ENCODE measurements at places on chromosomes 16 and 17.
A peak's percentile ranks its signal among the peaks of the same experiment; 100 is the strongest.

DNA sequence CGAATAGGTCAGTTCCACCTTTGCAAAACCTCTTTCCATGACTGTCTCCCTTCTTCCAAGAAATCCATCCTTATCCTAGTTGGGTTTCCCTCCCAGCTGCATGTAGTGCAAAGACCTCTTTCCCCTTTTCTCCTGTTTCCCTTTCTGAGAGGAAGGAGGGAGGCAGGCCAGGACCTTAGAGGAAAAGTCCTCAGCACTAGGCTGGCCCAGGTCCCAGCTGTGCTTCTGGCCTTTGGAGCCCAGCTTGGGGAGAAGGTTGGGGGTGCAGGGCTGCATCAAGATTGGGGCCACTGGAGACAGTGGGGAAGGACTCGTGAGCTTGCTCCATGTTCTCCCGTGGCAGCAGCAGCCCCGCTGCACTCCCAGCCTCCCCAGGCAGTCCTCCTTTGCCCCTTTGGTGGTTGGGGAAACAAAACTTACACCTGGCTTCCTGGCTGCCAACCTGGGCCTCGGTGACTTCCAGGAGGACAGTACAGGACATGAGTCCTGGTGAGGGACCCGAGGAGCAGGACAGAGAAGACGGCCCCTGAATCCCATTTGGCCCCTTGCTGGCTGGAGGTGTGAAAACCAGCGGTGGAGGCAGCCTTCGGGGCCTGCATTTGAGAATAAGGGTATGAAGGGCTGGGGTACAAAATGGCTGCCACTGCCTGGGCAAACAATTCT is 481 bp downstream of the HEXIM2 start:
- no peak for DNase-seq

DNA sequence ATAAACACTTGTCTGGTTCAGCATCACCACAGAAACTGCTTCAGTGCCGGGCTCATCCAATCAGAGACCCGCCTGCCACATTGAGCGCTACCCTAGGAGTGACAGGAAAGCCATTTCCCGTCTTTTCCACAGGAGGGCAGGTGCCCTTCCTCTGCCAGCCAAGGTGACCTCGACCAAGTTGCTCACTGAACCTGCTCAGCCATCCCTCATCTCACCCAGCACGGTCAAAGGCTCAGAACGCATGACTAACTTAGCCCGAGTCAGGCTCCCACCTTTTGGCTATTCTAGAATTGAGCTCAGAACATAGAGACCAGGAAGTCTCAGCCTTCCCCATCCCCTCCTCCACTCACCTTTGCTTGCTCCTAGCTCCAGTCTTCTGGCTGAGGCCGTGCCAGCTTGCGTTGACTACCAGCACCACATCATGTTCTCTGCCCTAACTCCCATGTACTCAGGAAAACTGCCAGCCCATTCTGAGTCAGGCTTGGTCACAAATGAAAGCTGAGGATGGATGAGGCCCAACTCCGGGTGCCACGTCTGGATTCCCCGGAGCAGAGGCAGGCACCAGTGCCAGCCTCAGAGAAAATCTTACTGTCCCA is 15.6 kb downstream of the MRPS23 start:
- DNase-seq, result no peak

GRCh38 chr17:57468932-57469775 is 212.8 kb downstream of the MSI2 start:
- no peak for DNase-seq

DNA sequence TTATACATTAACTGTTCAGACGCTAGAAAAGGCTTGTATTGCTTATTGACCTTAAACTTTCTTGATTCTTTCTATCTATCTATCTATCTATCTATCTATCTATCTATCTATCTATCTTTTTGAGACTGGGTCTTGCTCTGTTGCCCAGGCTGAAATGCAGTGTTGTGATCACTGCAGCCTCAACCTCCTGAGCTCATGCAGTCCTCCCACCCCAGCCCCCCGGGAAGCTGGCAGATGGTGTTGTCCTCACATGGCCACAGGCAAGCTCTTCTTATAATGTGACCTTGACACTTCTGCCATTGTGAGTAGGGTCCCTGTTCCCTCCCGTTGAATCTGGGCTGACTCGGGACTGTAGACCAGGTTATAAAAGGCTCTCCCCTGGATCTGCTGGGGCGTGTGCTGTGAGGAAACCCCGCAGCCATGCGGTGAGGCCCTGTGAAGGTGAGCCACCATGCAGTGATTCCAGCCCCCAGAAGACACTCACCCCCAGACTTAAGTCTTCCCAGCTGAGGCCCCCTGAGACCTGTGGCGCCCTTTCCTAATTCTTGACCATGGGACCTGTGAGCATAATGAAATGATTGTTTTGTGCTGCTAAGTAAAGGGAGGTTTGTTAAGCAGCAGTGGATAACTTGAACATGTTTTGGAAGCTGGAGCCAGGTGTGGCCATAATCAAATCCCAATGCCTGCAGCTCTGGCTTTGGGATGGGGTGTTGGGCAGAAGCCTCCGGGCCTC is 54.3 kb downstream of the RPTOR start:
- no peak for DNase-seq

- DNase-seq, result no peak
These were observed 746.4 kb downstream of the CDH11 start for GRCh38 chr16:64375391-64375980.

DNA sequence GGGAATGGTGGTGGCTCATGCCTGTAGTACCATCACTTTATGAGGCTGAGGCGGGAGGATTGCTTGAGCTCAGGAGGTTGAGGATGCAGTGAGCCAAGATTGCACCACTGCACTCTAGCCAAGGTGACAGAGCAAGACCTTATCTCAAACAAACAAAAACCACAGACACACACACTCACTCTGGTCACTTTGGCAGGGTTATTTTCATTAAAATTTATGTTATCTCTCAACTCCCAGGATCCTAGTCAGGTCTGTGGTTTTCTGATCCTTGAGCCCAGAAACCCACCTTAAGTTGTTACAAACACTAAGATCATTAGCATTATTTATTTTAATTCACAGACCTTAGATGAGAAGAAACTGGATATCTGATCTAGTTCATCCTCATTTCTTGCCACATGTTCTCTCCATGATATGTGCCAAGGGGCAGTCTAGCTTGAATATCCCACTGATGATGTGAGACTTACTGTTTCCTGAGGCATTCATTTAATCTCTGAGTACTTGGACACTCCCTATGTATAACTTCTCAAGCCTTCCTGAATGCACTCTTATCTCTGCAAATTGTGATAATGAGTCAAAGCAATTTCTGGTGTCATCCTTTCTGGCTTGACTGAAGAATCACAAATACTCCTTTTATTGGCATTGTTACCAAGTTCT is 9.6 kb downstream of the ABHD15 start:
- DNase-seq, result no peak

- no peak for DNase-seq
These were observed 558 bp downstream of the HSD3B7 start for GRCh38 chr16:30985401-30986128.

DNA sequence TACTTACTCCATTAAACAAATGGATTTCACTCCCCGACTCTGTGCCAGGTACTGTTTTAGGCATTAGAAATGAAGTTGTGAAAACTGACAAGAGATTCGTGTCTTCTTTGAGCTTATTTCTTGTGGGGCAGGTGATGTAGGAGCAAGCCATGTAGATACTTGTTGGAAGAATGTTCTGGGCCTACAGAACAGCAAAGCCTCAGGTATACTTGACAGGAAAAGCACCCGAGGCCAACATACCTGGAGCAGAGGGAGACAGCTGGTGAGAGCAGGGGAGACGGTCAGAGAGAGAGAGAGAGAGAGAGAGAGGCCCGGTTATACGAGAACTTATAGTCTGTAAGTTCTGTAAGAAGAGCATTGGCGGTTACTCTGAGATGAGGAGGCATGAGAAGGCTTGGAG is 110.8 kb downstream of the FTO start:
- DNase-seq, result no peak

DNA sequence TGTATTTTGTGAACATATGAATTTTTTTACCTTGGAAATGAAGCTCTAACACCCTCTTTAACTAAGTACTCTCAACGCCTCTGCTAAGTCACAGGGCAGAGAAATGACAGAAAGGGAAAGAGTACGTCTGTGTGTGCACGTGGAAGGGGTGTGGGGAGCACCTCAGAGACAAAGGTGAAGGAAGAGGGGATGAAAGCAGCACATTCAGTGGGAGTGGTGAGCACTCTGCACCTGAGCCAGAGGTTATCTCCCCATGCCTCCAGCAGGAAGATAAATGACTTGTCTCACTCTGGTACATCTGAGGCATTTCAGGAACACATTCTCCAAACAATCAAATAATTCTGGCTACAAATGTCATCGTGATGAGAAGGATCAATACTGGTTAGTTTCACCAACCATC is 15.0 kb downstream of the GNA13 start:
- no peak for DNase-seq

DNA sequence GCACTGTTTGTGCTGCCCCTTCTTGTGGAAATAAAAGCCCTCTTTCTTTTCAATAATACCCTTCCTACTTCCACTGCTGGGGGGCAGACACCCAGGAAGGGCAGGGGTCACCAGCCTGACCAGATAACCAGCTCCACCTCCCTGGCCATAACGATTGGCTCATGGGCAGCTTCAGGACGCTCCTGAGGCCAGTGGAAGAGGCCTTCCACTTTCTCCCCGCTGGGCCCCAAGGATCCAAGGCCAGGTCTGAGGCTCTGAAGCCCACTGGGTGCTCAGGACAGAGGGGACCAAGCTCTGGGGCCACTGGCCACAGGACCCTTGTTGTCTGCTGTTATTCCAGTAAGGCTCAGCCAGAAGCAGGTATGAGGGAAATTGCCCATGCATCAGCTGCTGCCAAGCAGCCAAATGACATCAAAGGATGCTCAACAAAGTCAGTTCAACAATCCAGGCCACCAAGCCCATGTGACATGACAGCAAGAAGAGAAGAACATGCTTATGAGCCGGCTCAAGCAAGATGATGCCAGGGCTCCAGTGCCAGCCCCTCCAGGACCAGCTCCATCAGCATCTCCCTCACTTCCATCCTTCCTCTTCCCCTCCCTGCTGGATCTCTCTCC is 238.8 kb downstream of the ZNF423 start:
- DNase-seq, result no peak

GRCh38 chr17:8818654-8819330 is 19.6 kb upstream of the MFSD6L start:
- DNase-seq, result no peak

GRCh38 chr16:56910654-56911539 is 21.0 kb upstream of the HERPUD1 start:
- no peak for DNase-seq

DNA sequence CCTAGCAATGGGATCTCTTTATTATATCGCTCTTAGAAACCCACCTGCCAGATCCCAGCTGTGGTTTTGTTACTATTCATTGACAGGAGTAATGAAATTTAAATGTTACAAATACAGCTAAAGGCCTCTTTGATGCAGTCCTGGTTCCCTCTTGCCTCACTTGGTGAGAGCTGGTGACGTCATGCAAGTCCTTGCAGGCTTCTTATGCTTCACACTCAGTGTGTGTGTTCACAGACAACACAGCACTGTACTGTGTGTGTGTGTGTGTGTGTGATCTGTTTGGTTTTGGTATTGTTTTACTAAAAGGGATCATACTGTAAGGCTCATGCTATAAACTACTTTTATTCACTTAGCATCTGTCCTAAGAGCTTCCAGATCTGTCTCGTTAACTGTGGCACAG is 75.0 kb downstream of the USP22 start:
- DNase-seq, result no peak

DNA sequence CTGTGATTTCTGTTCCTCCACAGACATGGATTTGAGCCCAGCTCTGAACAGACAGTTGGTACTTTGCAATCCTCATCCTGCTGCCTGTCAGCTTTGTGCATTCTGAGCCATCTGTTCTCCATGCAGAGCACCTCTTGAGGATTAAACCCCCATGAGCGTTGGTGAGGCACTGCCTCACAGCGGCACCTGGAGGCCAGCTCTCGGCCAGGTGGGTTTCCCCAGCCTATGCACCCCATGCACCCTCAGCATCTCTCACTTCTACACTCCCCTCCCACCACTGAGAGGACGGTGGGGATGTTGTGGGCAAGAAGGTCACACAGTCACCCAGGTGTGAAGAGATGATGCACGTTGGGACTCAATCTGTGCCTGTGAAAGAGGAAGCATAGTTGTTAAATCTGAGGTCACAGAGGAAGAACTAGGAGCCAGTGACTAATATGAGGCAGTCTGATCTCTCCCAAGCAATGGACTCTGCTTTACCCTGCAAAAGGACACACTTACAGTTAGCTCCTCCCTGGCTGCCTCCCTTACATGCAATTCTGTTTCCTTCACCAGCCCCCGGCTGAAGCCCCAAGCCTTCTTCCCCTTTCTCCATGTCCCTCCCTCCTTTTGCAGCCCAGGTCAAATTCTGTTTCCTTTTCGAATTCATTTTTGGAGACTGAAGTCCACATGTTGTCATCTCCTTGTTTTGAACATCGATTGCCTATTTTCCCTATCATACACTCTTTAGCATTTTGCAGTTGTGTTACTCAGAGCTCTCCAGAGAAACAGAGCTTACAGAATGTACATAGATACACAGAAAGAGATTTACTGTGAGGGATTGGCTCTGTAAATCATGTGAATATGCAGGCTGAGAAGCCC is 58.5 kb downstream of the HS3ST3B1 start:
- DNase-seq, result no peak

- DNase-seq, result no peak
These were observed 76.5 kb upstream of the RPL38 start for GRCh38 chr17:74126959-74127358.

DNA sequence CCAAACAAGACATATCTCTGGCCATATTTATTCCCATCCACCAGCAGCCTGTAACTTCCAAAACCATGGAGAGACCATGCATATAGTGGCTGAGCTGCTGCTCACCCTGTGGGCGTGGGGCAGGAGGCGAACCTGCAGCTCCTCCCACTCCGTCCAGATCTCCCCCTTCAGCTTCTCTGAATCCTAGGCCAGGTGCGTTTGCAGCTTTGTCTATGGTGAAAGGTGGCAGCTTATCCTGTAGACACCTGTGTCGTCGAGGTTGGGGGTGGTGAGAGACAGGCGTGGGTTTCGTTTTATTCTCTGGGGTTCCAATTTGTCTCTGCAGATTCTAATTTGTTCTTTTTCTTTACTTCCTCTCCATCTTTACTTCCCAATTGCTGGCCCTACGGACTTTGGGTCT is 9.7 kb upstream of the ANKS4B start:
- no peak for DNase-seq

DNA sequence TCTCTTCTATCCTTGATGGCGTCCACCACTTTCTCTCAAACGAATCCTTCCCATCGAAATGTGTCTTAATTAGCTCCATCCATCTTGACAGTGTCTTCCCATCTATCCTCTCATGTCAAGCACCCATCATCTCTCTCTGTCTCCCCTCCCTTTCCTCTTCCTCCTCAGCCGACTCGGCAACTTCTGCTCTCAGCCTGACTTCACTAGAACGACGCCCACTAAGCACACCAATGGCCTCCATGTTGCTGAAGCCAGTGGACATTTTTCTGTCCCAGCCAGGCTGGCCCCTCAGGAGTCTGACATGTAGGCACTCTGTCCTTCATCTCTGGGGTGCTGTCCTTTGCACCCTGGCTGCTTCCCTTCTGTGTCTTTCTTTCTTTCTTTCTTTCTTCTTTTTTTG is 2.5 kb upstream of the SPATA20 start:
- DNase-seq, result no peak

- no peak for DNase-seq
These were observed 195.1 kb downstream of the CCDC182 start for GRCh38 chr17:57550016-57550415.

GRCh38 chr17:48814504-48814903 is 2.5 kb downstream of the TTLL6 start:
- peak; percentile 25 for DNase-seq

- DNase-seq, result no peak
These were observed 169.3 kb downstream of the CDH13 start for GRCh38 chr16:82796047-82796446.
